ENCODE measurements at places on chromosomes 4 and X. TPM values are rescaled to one million over a fixed set of nuclear protein-coding genes. Genes with fewer than 3 reads are reported as not detected.

Gene HSFX1
- 0.75 TPM for total RNA-seq

GRCh38 chrX:114038358-114038757 is 545.5 kb upstream of the HTR2C start:
- DNase-seq, result no peak

GRCh38 chr4:25113915-25114904 is 46.0 kb downstream of the SEPSECS start:
- peak; percentile 65 for DNase-seq

DNA sequence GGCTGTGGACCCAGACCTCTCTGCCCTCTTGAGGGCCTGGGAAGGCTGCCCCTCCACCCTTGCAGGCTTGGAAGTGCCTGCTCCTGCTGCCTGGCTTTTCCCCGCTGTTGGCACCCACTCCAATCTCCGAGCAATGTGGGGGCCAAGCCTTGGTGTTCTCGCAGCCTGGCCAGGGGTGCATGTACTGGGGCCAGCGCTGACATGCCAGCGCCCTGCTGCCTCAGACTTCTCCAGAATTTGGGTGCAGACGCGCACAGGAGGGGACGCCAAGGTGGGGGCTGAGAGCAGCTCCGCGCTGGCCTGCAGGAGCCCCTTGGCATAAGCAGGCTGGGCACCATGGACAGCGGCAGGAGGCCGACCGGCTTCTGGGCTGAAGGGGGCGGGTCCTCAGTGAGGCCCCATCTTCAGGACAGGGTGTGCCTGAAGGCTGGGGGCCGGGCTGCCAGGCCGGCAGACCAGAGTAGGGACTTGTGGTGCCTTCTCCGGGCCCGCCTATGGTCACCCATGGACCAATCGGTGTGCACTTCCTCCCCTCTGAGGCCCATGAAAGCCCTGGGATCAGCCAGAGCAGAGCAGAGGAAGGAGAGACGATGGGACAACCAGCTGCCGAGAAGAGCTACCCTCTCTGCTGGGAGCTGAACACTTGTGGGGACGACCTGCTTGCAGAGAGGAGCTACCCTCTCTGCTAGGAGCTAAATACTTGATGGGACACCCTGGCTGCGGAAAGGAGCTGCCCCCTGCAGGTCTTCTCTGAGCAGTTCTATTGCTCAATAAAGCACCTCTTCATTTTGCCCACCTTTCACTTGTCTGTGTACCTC is 118.3 kb downstream of the DNAAF6 start:
- DNase-seq, result peak; percentile 12

DNA sequence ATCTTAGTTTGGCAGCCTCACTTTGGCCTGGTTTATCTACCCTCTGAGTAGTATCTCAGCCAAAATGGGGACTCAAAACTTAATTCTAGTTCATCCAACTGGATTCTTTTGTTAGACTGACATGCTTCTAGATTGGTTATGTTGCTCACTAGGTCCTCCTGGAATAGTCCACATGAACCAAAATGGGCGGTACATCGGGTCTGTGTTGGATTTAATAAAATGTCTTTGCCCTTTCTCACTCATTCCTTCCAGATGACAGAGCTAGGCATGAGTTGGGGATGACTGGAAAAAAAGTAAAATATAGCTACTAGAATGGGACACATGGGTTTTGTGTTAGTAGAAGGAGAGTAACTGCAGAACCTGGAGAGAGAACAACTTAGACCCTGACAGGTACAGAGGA is 247.9 kb downstream of the CCSER1 start:
- no peak for DNase-seq

DNA sequence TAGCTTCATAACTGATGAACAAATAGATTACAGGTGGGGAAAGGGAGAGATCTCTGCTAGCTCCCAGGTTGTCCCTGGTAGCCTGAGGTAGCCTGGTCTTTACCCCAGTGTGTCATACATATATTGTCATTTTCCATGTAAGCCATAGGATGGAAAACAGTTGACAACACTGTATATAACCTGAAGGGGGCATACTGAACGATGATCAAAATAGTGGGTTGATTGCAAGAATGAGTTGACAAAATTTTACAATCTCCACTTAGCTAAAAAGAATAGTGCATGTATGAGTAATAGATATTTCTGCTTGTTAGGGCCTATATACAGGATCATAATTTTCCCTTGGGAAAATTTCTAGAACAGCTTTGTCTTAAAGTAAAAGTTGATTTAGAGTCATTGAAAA is 304.1 kb upstream of the HAND2 start:
- no peak for DNase-seq

GRCh38 chrX:144265641-144266040 is 381.8 kb downstream of the UBE2NL start:
- DNase-seq, result no peak

- no peak for DNase-seq
These were observed 69.0 kb upstream of the ATOH1 start for GRCh38 chr4:93759506-93759905.

DNA sequence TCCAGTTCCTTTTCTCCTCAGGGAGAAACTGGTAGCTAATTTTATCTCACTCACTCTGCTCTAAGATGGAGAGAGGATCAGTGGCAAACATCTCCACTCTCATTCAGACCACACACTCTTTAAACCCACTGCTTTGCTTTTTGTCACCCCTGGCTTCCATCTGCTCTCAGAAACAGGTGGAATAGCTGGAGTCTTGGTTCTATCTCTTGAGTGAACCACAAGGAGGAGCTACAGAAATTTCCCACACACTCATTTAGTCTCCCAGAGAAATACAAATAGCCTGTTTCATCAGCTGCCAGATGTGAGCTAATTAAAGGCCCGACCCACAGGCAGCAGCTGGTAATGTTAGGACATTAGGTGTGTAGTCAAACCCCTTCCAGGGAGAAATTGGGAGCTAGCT is 96.6 kb downstream of the STPG2 start:
- DNase-seq, result no peak

Gene NDNF
- 0.34 TPM for total RNA-seq

Gene MAGEC1
- not detected for total RNA-seq

DNA sequence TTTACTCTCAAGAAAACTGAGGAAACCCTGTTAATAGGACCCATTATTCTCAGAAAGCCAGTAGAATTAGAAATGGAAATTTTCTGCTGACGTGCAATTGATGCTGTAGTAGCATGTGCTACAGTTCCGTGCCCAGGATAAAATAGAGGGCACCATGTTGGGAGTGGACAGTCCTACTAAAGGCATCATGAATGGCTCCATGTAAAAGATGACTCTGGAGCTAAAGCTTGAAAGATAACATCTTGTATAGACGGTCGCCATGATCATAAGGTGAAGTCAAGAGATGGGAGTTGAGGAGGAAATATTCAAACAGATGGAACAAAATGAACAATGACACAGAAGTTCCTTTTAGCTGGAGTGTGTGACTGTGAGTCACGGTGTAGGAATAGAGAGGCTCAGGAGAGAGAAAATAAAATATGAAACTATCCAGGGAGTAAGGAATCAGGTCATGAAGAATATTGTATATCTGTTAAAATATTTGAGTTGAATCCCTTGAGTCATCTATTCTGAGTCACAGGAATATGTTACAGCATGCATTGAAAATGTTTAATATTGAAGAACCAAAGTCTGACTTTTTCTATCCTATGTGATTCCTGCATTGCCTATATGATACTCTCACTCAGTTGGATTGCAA is 31.8 kb downstream of the ANXA10 start:
- peak; percentile 59 for DNase-seq

Gene GDPD2
- total RNA-seq, result not detected

DNA sequence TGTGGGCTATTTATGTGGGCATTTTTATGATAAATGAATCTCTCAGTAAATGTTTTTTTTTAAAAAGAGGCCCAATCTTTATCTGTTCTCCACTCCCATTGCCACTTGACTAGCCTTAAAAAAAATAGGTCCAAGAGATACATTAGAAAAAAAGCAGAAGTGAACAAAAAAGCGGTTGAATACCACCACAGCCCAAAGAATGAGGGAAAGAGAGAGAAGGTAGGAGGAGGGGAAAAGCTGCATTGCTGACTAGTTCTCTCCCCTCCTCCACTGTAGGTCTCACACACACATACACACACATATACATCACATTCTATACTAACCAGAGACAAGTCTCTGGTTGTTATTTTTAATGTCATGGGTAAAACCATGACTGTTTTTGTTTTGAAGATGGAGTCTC is 95.8 kb upstream of the IL13RA1 start:
- DNase-seq, result no peak

- peak; percentile 39 for DNase-seq
These were observed 35.3 kb downstream of the ATXN3L start for GRCh38 chrX:13284570-13284969.
